ENCODE measurements at places on chromosomes 5 and 9.

DNA sequence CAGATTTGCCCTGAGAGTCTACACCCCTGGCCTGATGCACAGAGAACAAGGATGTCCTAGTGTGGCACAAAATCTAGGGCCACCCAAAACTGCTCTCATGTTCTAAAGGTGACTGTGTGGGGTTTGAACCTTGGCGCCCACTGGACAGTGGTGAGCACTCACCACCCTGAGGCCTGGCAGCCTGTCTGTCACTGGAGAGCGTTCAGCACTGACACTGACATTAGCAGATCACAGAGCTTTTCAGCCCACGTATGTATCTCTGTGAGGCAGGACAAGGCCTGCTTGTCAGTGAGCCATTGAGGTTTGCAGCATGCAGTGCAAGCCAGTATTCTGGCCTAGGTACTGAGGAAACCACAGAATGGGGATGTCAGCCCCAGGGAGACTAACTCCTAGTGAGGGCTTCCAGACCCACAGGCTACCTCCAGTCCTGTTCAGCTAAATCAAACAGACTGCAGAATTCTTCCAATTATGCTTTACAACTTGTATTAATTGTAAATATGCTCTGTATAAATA lies 38.9 kb upstream of the SLC2A8 start:
- DNase-seq: no peak

GRCh38 chr9:14018081-14018480 lies 295.9 kb downstream of the NFIB start:
- DNase-seq: no peak

- no peak for DNase-seq
These were observed 746 bp downstream of the RGS3 start for GRCh38 chr9:113464286-113464660.

GRCh38 chr5:119315516-119315949 lies 40.3 kb upstream of the TNFAIP8 start:
- DNase-seq: peak; percentile 52
